Stimulated activated CD8-positive, alpha-beta memory T cell treated with anti-CD3 and anti-CD28 coated beads, Interleukin-2, amount 100 ng/mL, for 48 hours (primary cell): ENCODE measurements at places on chromosomes 11 and 22.

DNA sequence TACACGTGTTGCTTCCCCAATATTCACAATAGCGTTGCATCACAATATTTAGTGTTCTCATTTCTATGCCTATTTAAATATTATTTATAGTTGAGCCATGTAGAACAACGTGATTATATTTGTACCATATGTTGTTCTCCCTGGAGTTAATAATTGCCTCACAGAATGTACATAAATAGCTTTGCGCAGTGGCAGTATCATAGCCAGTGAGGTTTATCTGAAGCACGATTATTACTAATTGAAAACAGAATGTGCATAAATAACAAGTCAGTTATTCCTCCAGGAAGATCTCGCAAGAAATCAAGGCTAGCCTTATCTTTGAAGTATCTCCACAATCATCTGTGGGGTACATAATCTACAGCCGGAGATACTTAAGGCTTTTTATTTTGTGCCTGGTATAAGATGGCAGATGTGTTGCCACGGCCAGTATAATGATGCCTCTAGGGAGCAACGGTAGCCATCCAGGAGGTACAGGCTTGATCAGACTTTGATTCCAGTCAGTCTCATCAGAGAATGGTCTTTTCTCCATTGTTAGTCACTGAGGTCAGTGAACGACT is 197.5 kb downstream of the MSANTD4 start:
- DNase-seq, result no peak

DNA sequence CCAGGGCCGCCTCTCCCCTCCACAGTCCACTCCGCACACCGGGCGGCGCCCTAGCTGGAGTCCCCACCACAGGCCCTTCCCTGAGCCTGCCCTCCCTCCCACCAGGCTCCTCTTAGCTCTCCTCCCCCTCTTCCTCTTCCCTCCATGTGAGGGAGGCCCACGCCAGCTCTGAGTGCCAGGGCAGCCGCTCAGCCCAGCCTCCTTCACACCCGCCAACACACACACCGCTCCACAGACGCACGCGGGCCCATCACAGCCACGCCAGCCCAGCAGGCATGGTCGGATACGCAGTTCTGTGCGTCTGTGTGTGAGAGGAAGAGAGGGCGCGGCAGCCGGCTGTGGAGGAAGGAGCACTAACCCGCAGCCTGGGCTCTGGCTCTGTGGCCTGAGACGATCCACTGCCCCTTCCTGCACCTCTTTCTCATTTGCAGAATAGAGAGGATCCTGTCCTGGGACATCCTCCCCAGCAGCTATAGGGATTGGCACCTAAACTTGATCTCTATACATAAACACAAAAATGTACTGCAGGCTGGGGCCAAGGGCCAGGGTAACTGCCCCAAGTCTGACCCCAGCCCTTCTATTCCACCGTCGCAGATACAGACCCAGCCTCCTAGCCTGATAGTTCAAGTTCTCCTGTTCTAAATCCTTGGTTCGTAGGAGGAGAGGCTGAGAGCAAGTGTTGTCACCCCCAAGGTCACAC is 3.5 kb downstream of the CHRM4 start:
- no peak for DNase-seq

- DNase-seq, result no peak
Measured at GRCh38 chr22:20741634-20742581, 32.0 kb upstream of the SERPIND1 start.

GRCh38 chr11:95035316-95035715 is 10.3 kb downstream of the KDM4E start:
- no peak for DNase-seq

GRCh38 chr22:50545522-50546325 is at the start of gene KLHDC7B:
Gene KLHDC7B, plus strand, starts transcription at chr22:50545899. Its CDS starts 345 bp downstream, at chr22:50546244.
- no peak for DNase-seq

GRCh38 chr22:31814942-31815341 is 61.1 kb downstream of the DEPDC5 start:
- no peak for DNase-seq

DNA sequence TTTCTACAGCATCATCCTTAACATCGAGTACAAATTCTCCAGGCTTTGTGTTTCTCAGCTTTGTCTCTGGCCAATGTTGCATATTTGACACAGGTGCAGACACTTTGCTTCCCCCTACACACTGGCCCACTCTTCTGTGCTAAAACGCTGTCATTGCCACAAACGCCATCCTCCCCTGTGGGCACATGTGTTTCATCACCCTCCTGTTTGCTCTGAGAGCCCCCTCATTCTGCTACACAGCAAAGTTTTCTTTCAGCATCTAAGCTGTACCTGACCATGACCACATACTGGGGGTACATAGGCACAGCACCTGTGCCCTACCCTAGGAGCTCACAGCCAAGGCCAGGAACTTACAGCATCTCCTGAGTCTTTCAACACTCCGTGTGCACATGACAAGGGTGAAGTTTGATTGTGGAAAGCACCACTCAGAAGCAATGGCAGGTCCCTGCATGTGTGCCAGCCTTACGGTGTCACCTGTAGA is 7.9 kb upstream of the IGLL5 start:
- DNase-seq, result no peak

GRCh38 chr22:29524442-29525191 is 28.9 kb downstream of the THOC5 start:
- DNase-seq, result no peak

GRCh38 chr11:114482114-114482513 is 42.8 kb downstream of the REXO2 start:
- no peak for DNase-seq

DNA sequence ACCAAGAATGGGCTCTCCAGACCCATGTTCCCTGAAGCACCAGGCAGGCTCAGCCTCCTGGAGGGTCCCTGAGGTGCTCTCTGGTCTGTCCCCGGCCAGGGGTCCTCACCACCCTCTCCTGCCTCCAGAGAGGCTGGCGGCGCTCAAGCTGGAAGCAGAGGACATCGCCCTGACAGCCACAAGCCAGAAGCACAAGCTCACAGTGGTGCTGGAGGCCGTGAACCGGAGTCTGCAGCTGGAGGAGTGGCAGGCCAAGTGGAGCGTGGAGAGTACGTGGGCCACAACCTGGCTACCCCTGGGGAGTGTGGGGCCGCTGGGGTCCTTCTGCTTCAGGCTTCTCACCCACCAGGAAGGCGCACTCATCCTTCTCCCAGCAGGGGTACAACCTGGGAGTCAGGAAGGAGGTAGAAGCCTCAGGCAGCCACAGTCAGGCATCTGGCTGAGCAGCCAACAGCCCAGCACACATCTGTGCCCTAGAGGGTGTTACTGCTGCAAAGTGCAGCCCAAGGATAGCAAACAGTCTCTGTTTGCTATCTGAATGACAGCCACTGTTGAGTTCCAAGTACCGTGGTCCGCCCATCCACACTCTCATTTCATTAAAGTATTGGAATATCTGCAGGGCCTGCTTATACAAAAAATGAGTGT is 8.4 kb downstream of the PARVG start:
- no peak for DNase-seq

- no peak for DNase-seq
Measured at GRCh38 chr11:127118811-127119210, 118.2 kb upstream of the KIRREL3 start.

DNA sequence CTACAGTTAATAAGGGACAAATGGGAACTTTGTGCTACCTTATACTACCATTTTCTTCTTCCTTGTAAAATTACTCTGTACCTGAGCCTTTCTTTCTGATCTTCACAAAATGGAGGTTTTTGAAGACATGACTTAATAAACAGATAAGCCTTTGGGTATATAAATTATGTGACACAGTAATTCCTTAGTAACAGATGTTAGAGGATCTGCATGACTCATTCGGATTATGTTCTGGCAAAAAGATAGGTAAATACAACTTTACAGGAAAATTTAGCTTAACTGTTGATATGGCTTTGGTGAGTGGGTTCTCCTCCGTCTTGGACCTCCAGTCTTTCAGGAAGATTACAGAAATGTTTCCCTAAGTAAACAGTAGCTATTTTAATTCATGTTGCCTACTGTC is 61.8 kb downstream of the BID start:
- no peak for DNase-seq

DNA sequence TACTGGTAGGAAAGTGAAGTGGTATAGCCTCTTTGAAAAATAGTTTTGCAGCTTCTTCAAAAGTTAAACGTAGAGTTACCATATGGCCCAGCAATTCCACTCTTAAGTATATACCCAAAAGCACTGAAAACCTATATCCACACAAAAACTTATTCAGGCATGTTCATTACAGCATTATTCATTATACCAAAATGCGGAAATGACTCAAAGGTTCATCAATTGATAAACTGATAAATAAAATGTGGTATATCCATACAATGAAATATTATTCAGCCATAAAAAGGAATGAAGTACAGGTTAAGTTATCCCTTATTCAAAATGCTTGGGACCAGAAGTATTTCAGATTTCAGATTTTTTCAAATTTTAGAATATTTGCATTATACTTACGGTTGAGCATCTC is 35.8 kb upstream of the UBASH3B start:
- DNase-seq, result no peak
